ENCODE measurements at places on chromosomes 12 and 14. TPM values are rescaled to one million over a fixed set of nuclear protein-coding genes. Genes with fewer than 3 reads are reported as not detected.

Gene PEX5
- total RNA-seq = 65.4 TPM

- DNase-seq = no peak
- H3K4me3 ChIP-seq = no peak overlapping the region
- H3K27ac ChIP-seq = no peak overlapping the region
Observed at GRCh38 chr14:76461886-76462285, 85.9 kb downstream of the ESRRB start.

- H3K27me3 ChIP-seq = no peaks in the 10 kb centered on the region
- H3K36me3 ChIP-seq = no peaks in the 10 kb centered on the region
- no peaks in the 10 kb centered on the region for H3K4me1 ChIP-seq
- H3K4me3 ChIP-seq = no peak overlapping the region
Observed at GRCh38 chr14:60599727-60600126, 49.5 kb downstream of the SIX1 start.

GRCh38 chr12:3723916-3724805, 28.7 kb downstream of the CRACR2A start:
- peaks cover 18% of the 10 kb centered on the region for H3K27me3 ChIP-seq
- no peak for DNase-seq
- no peak overlapping the region for H3K4me3 ChIP-seq
- no peaks in the 10 kb centered on the region for H3K36me3 ChIP-seq
- no peaks in the 10 kb centered on the region for H3K4me1 ChIP-seq
- no peak overlapping the region for H3K27ac ChIP-seq

DNA sequence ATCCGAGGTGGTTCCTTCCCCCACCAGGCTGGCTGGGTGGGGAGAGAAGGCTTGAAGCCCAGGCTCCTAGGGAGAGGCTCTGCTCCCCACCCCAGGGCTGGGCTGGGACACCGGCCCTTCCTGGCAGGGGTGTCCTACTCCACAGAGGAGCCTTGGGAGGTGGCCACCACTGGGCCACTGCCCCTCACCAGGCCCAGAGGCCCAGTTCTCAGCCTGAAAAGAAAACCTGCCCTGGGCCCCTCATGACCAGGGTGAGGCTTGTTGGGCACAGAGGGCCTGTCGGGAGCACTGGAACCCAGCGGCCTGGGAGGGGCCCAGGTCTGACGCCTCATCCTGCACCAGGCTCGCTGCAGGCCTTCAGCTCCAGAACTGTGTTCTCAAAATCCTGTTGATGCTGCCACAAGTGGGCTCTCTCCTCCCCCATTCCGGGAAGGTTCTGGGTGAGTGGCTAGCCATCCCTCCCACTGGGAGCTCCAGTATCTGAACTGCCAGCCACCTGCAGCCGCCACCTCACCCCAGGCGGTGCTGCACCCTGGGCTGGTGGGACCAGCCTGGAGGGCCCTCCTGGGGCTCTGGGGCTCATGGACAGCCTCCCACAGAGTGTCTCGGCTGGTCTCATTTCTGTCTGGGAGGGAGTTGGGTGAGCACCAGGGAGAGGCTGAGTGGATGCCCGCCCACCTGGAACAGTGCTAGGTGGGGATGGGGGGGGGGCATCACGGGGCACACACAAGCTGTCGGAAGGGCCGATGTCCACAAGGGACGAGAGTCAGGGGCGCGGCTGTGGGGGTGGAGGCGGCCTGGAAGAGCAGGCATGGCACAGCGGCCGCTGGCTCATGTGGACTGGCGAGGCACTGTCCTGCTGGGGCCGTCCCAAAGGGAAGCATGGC, 11.8 kb downstream of the BAG5 start:
- H3K36me3 ChIP-seq = no peaks in the 10 kb centered on the region
- no peaks in the 10 kb centered on the region for H3K27me3 ChIP-seq
- no peak overlapping the region for H3K4me3 ChIP-seq
- peaks cover 5% of the 10 kb centered on the region for H3K4me1 ChIP-seq

DNA sequence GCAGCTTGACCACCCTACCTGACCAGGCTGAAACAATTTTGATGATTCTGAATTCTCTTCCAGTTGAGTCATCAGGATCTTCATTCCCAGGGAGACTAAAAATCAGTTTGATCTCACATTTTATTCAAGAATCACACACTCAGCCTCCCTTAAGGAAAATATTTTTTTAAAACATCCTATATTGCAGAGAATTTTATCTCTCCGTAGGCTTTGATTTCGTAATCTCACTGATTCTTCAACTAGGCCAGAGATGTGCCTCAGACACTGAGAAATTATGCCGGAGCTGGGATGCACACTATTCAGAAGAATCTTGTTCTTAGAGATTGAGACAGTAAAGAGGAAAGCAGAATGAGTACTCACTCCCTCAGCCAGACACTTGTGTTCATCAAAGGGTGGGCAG, 7.0 kb upstream of the ANO2 start:
- no peaks in the 10 kb centered on the region for H3K4me1 ChIP-seq
- no peaks in the 10 kb centered on the region for H3K36me3 ChIP-seq
- H3K27me3 ChIP-seq = peaks cover 49% of the 10 kb centered on the region
- H3K4me3 ChIP-seq = no peak overlapping the region
- H3K27ac ChIP-seq = no peak overlapping the region
- no peak for DNase-seq

Data from progenitor cell of endocrine pancreas (in vitro differentiated cells).